ENCODE measurements at places on chromosomes 6 and 20. TPM values are rescaled to one million over a fixed set of nuclear protein-coding genes. Genes with fewer than 3 reads are reported as not detected.

The FAM83C gene
- not detected for total RNA-seq

The RBL1 gene
- total RNA-seq = 5.8 TPM

The PSORS1C1 gene
- total RNA-seq = 5.1 TPM

The DEFB113 gene
- not detected for total RNA-seq

The STX11 gene
- total RNA-seq = 0.75 TPM

The KCNK16 gene
- not detected for total RNA-seq

The TNFAIP3 gene
- total RNA-seq = 35.2 TPM

The CST7 gene
- total RNA-seq = not detected

The TP53TG5 gene
- total RNA-seq = not detected

The BTNL2 gene
- not detected for total RNA-seq

The COL11A2 gene
- 0.17 TPM for total RNA-seq

The HLA-B gene
- 208 TPM for total RNA-seq

The MYLK2 gene
- not detected for total RNA-seq

The TMEM200A gene
- total RNA-seq = 3.7 TPM

The GSTA4 gene
- total RNA-seq = 16.3 TPM

The TMEM217 gene
- total RNA-seq = 13.0 TPM

The KIAA1755 gene
- not detected for total RNA-seq

The ULBP2 gene
- total RNA-seq = 8.2 TPM

The NKX2-4 gene
- not detected for total RNA-seq

The KAT14 gene
- 18.3 TPM for total RNA-seq

The AKAP12 gene
- 54.4 TPM for total RNA-seq

The C20orf144 gene
- not detected for total RNA-seq

The IPCEF1 gene
- 1.7 TPM for total RNA-seq

Data from renal cortical epithelial cell (primary cell).